Lung (tissue), 17 donors: ENCODE measurements at places on chromosomes 1 and 21. TPM values are rescaled to one million over a fixed set of nuclear protein-coding genes. Genes with fewer than 3 reads are reported as not detected.

SPATA17 gene
- 10.1 TPM for total RNA-seq

LRRC3 gene
- 2.8 TPM for total RNA-seq

KCNJ15 gene
- 76.4 TPM for total RNA-seq

DNA sequence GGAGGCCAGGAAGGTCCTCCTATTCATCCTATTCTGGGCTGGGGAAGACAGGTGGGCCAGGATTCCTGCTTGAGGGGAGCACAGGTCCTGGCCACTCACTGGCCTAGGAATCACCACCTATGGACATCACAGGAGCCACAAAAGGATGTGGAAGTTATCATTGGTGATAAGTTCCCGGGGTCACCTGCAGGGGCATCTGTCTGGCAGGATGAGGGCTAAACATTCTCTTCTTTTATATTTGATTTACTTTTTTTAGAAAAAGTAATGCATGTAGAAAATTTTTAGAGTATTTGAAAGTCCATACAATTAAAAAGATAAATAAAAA, 33.2 kb upstream of the KIAA0040 start:
- no peaks in the 10 kb centered on the region for H3K4me1 ChIP-seq
- no peak overlapping the region for H3K27ac ChIP-seq
- no peak overlapping the region for H3K4me3 ChIP-seq
- no peaks in the 10 kb centered on the region for H3K27me3 ChIP-seq
- H3K36me3 ChIP-seq: no peaks in the 10 kb centered on the region
- DNase-seq: no peak

S100A3 gene
- total RNA-seq: 5.4 TPM

- no peak for DNase-seq
- H3K27me3 ChIP-seq: no peaks in the 10 kb centered on the region
- H3K27ac ChIP-seq: no peak overlapping the region
- H3K36me3 ChIP-seq: no peaks in the 10 kb centered on the region
Observed at GRCh38 chr1:53842347-53842746, 4.3 kb upstream of the NDC1 start.

CLCA1 gene
- total RNA-seq: not detected
